CD4-positive, alpha-beta T cell treated with Interleukin-6 for 4 hours (primary cell): ENCODE measurements at places on chromosomes 6 and 20.

- no peak for DNase-seq
Observed at GRCh38 chr6:151063352-151063751, 176.4 kb upstream of the AKAP12 start.

GRCh38 chr6:159929819-159930218 is 39.0 kb downstream of the MAS1 start:
- DNase-seq, result peak; percentile 43

GRCh38 chr6:154382740-154383139 is 26.1 kb upstream of the IPCEF1 start:
- DNase-seq, result no peak

DNA sequence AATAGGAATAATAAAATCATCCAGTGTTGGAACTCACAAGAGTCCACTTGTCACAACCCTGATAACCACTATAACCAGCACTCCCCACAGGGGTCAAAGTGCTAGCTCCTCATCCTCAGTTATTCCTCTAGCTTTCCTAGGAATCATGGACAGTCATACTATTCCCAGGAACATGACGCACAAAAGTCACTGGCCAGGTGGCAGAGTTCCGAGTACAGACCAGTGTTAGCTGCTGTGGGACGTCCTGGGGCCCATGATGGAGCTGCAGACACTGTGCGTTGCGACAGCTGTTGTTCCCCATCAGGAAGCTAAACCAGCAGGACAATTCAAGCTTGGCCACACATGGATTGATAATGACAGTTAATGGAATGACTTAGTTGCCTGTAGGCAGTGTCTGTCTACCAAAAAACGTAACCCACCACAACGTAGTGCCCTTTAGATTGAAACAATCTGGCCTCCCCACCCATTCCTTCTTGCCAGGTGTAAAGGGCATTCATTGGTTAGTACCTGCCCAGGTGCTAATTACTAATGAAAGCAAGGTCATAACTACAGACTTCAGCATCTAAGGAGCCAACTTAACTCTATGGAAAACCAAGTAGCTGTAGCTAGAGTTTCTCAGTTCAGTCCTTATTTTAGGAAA is 17.4 kb downstream of the EZR start:
- DNase-seq, result no peak

- DNase-seq, result no peak
Observed at GRCh38 chr6:3571250-3571681, 114.4 kb upstream of the SLC22A23 start.

- DNase-seq, result no peak
Observed at GRCh38 chr6:42316981-42317380, 99.3 kb upstream of the MRPS10 start.

DNA sequence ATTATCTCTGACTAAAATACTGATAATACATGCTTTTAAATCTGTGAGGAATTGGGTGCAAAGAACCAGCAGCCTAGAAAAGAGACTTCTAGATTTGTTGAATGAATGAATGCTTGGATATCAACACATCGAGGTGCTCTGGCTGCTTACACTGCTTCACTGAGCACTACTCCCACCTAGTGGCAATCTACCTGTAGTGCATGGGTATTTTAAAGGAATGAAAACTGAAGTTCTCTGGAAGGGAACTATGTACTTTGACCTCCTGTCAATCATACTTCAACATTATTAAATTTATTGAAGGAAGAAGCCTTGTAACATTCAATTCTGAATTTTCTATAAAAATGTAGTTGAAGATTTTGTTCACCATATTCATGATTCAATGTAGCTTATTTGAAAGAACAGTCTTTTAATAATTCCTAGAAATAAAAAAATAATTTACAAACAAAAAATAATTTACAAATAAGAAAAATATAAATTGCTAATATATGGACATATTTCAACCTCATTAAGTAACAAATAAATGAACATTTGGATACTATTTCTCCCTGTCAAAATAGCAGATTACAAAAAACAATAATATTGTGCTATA is 111.2 kb upstream of the MMS22L start:
- DNase-seq, result peak; percentile 55

- peak; percentile 28 for DNase-seq
Observed at GRCh38 chr6:151765444-151765886, 42.0 kb upstream of the ESR1 start.

DNA sequence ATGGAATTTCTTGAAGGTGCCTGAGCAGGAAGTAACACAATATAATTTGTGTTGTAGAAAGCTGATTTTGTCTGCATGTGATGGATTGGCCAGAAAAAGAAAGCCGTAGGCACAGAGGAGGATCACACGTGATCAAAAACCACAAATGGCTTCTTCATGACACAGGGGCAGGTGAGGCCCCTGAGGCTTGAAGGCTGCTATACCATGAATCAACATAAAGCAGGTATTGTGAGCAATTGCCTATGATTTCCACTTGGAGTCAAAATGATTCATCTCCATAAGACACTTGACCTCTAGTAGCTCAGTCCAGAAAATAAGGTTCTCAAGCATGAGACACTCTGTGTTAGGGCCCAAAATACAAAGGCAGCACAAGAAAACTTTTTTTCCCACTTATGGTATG is 42.4 kb upstream of the EYA4 start:
- DNase-seq, result no peak

GRCh38 chr6:13709689-13710551 is 1.7 kb downstream of the RANBP9 start:
- DNase-seq, result peak; percentile 22

- DNase-seq, result no peak
Observed at GRCh38 chr6:1960486-1961142, 284.8 kb downstream of the GMDS start.

DNA sequence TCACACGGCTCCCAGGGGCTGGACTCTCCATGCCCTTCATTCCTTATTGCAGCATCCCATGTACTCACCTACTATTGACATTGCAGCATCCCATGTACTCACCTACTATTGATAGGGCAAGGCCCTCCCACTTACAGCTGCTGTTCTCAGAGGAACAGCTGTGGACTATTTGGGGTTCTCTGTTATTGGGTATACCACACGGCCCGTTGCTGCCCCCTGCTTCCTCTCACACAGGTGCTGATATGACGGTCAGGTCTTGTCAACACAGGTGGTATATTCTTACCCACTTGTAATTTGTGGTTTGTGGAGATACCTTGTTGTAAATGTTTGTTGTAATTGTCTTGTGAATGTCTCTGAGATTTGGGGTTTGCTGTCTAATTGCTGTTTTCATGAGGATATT is 18.8 kb downstream of the ALDH5A1 start:
- no peak for DNase-seq

DNA sequence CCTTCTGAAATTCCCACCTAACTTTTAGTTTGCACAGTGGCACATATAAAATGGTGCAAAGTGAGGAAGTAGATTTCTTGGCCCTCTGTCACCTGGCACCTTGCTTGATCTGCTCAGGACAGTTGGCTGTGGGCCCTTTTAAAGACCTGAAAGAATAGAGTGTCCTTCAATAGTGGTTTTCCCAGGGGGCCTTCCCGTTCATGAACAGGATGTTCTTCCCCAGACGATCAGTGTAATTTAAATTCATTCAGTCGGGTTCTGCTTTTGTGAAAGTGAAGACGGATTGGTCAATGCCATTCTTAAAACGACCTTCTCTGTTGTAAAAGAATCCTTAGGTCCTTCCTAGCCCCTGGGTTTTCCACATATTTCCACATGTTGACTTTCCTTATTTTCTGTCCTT is 178.5 kb downstream of the SASH1 start:
- no peak for DNase-seq

GRCh38 chr6:127457456-127458064 is 1.6 kb downstream of the KIAA0408 start:
- DNase-seq, result no peak

GRCh38 chr20:33124994-33125393 is 43.0 kb upstream of the BPIFA2 start:
- no peak for DNase-seq

- DNase-seq, result no peak
Observed at GRCh38 chr6:164379795-164380194, 929.6 kb downstream of the C6orf118 start.

DNA sequence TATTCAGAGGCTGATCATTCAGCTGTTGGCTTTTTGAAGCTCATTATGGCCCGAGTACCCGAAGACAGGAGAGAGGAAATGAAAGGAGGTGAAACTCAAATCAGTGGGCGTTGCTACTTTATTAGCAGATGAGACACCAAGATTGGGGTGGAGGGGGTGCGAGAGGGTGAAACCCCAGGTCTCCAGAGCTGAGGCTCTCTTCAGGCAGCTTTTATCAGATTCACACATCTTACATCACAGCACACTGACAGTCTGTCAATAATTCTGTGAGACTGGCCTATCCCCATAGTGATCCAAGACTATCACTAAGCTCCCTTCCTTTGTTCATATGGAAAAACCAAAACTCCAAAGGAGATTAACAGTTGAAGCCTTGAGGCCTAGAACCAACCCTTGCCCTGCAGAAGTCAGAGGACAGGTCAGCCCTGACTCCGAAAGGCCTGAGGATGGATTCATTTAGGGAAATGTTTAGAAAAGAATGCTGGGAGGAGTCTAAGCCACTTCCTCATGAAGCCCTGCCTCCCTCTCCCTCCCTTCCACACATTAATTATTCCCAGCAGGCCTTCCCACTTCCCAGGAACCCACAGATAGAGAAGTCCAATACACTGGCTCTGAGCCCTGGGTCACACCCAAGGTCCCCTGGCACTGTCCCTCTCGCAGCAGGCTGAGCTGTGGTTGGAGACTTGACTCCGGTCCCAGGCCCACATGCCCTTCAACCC is 23.2 kb downstream of the TRERF1 start:
- peak; percentile 59 for DNase-seq

DNA sequence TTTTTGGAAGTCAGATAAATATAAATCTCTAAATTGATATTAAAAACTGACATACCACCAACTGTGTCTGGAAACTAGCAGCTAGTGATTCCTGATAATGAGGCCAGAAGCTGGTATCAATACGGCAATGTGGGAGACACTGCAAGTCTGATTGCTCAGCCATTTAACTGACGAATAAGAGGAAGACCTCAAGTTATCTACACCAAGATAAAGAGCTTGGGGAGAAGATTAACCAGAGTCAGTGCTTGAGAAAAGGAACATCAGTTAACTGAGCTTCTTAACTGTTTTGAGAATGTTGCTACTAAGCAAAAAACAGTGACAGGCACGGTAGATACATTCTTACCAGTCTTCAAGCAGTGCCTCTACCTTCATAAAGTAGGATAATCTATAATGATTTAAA is 140.4 kb upstream of the TENT5A start:
- DNase-seq, result no peak

- no peak for DNase-seq
Observed at GRCh38 chr6:84424956-84425355, 197.5 kb upstream of the CEP162 start.

GRCh38 chr6:90905351-90905750 is 318.5 kb upstream of the MAP3K7 start:
- no peak for DNase-seq

DNA sequence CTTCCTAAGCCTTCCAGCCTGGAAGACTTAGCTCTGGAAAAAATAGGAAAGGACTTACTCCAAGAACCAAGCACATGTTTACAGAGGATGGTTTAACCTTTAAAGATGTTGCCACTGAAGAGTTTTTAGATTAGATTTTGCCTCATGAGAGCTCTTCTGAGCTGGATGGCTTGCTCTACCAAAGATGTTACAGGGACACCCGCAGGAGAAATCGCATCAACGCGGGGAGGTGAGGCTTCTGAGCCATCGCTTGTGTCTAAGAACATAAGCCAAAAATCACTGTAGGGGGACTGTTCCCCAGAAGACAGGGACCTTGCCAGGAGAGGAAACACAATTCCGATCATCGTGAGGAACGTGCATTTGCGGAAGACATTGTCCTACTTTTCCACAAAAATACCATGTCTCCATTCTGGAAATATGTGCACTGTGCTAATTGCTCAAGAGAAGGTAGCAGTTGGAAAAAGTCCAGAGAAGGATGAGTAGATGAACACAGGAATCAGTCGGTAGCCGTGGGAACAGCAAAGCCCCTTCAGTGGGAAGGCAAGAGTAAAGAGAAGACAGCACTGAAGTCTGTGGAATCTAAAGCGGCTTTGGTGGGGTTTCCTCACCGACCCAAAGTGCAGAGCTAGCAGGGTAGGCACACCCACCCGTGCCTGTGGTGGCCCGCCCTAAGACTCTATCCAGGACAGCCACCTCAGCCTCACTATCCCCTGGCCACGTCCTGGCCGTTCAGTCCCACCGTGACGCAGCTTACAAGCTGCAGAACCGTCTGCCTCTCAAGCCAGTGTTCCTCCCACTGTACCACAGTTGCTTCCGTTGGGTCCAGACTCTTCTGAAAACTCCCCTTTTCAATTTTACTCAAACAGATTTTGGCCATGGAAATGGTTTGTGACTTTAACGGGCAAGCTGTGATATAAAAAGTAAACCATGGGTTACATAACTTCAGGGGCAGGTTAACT is 334.8 kb downstream of the NRN1 start:
- no peak for DNase-seq

DNA sequence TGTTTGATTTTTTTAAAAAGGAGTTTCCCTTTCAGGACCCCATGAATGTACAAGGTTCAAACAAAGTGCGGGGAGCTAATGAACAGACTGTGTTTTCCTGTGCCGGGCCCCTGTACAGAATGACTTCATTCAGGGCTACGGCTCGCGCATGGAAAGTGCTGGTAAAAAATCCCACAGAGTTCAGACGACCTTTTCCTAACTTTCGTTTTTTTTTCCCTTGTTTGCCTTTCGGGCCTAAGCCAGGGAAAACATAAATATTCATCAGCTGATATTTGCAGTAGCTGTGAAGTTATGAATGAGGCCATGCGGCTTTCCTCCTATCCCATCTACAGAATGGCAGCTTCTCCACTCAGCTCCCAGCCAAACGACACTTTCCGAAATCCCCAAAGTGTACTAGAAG is 74.0 kb downstream of the HAO1 start:
- DNase-seq, result no peak

- DNase-seq, result no peak
Observed at GRCh38 chr20:59602546-59603080, 1.7 kb upstream of the PHACTR3 start.
